ENCODE measurements at places on chromosomes 4 and X. TPM values are rescaled to one million over a fixed set of nuclear protein-coding genes. Genes with fewer than 3 reads are reported as not detected.
A peak's percentile ranks its signal among the peaks of the same experiment; 100 is the strongest.

DNA sequence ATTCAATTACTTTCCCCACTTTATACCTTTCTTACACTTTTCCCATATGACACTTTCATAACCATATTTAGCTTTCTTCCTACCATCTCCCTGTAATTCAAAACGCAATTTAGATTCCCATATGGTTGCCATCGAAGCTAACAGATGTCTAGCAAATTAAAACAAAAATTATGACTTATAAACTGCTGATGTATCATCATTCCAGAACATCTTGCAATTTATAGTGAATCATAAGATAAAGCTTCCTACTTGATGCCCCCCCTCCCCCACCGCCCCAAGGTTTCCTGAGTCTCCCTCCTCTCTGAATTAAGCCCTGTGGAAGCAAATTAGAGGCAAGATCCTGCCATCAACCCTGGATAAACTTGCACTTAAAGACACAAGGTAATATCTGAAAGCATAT, 5.4 kb downstream of the TSPAN5 start:
- DNase-seq, result no peak

DNA sequence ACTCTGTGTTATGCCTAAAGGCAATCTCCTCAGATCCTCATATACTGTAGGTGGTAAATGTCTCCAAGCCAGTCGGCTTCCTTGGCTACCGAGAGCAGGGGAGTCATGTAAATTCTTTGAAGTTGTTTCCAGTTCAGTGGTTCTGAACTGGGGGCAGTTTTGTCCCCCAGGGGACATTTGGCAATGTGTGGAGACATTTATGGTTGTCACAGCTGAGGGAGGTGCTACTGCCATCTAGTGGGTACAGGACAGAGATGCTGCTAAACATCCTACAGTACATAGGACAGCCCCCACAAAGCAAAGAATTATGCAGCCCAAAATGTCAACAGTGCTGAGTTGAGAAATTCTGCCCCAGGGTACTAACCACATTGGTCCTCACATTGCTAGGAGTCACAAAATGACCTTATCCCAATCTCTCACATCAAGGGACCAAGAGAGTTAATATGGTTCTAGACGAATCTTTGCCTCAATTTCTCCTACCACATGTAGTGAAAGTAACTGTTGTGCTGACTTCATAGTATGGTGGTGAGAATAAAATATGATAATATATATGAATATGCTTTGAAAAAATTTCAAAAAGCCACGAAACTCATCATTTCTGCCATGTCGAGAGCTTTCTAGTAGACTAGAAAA, 104.4 kb upstream of the ARHGAP24 start:
- peak; percentile 12 for DNase-seq

DNA sequence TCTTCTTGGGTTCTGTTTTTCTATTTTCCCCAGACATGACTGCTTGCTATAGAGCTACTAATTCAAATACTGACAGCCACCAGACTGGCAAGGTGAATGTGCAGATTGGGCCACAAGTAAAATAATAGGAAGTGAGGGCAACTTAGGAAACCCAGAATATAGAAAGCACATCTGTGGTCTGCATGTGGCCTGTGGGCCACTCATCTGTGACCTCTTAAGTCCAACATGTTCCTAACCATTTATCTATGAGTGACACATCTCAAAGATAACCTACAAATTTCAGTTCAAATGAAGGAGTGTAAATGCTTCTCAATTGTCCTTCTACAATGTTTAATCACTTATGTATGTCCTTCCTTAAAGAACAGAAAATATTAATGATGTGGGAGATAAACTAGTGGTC, 128.9 kb downstream of the REELD1 start:
- DNase-seq, result no peak

GRCh38 chr4:73704314-73705055, 35.9 kb upstream of the CXCL8 start:
- no peak for DNase-seq

DNA sequence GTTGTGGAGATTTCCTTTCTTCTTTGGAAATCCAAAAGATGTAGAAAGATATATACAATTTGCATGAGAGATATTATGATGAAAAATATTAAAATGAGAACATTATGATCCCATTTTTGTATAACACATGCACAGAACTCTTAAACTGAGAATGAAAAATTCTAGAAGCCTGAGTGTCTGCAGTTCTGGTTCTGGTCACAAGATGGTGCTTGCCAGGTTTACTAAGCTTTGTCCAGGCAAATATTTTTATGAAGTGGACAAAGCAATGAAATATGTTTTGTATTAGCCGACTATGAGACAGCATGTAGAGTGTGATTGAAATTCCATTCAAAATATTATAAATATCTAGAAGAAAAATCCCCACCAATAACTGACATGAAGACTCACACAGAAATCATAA, 2.2 kb downstream of the PWWP3B start:
- DNase-seq, result no peak

DNA sequence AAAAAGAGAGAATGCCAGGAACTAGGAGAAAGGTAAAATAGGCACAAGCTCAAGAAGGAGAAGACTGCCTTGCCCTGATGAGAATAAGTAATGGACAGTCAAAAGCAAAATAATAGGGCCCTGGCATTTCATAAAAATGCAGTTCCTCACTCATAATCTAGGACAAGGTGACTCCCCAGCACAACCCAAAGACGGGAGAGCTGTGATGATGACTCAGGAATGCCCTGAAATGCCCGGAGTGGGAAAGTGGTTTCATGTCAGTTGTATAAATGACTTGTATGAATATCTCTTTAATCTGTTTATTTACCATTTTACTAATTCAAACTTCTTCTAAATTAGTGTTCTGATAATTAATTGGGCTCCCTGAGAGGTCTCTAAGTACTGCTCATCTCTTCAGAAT, 28.8 kb upstream of the SETD7 start:
- DNase-seq, result no peak

The TMLHE gene
- polyA plus RNA-seq, result 21.2 TPM

Data from left renal pelvis (tissue), 4 donors.